ENCODE measurements at places on chromosomes 5 and 9. TPM values are rescaled to one million over a fixed set of nuclear protein-coding genes. Genes with fewer than 3 reads are reported as not detected.

ANKRD34B gene
- not detected for total RNA-seq

GRCh38 chr5:80921026-80921425, 39.1 kb upstream of the RASGRF2 start:
- no peaks in the 10 kb centered on the region for H3K27me3 ChIP-seq
- no peak overlapping the region for H3K4me3 ChIP-seq
- no peak overlapping the region for H3K27ac ChIP-seq
- DNase-seq, result no peak
- peaks cover 8% of the 10 kb centered on the region for H3K4me1 ChIP-seq
- H3K36me3 ChIP-seq, result no peaks in the 10 kb centered on the region

DNA sequence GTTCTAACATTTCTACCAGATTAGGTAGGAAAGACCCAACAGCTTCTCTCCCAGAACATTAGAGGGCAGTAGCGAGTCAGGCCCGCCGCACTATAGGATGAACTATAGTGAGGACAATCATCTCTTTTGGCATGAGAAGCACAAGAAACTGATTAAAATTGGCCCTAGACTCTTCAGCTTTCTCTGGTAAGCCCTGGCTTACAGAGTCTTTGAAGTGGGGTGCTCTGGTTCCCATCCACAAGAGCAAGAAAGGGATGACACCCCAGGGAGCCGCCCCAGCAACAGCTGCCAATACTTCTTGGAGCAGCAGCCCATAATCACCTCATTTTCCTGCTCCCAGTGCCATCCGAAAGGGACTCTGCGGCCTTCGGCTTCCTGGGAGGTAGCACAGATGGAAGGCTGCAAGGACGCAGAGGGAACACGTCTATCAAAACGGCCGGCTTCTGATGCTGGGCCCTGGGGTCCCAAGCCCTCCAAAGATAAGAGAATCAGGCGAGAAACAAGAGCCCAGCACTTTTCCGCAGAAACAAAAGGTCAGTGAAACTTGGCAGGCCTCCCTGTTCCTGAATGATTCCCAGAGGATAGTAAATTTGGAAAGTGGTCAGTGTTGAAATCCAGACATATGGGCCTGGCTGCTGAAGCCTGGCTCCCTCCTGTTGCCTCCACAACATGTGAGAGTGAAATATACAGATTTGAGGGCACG, 69.3 kb downstream of the HSD17B3 start:
- H3K27me3 ChIP-seq, result no peaks in the 10 kb centered on the region
- H3K4me3 ChIP-seq, result no peak overlapping the region
- DNase-seq, result peak; percentile 74
- no peak overlapping the region for H3K27ac ChIP-seq

- H3K36me3 ChIP-seq, result no peaks in the 10 kb centered on the region
- H3K27me3 ChIP-seq, result no peaks in the 10 kb centered on the region
- DNase-seq, result no peak
- no peak overlapping the region for H3K4me3 ChIP-seq
Measured at GRCh38 chr5:107519900-107520354, 150.8 kb downstream of the EFNA5 start.

- no peak overlapping the region for H3K4me3 ChIP-seq
- no peak for DNase-seq
- H3K36me3 ChIP-seq, result peaks cover 3% of the 10 kb centered on the region
- no peaks in the 10 kb centered on the region for H3K27me3 ChIP-seq
- H3K27ac ChIP-seq, result no peak overlapping the region
- no peaks in the 10 kb centered on the region for H3K4me1 ChIP-seq
Measured at GRCh38 chr5:180519098-180519497, 24.9 kb downstream of the CNOT6 start.

- H3K36me3 ChIP-seq, result no peaks in the 10 kb centered on the region
- no peak overlapping the region for H3K27ac ChIP-seq
- peaks cover 1% of the 10 kb centered on the region for H3K4me1 ChIP-seq
- no peaks in the 10 kb centered on the region for H3K27me3 ChIP-seq
- DNase-seq, result no peak
Measured at GRCh38 chr9:117687532-117687931, 16.7 kb upstream of the TLR4 start.

DNA sequence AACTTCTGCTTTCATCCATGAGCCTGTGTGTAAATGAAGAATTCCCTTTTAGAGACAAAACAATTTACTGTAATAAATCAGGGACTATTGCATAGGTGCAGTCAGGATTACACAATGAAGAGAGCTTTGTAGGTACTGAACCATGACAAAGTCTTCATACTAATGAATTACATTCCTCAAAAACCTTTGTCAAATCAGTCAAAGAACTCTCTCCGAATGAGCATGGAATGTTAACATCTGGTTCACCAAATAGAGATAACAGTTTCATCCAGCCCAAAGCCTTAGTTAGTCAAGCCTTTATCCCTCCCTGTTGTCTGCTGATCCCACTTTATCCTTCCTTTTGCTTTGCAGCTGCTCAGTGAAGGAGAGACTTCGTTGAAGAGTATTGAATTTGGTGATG, 62.9 kb upstream of the DMRTA1 start:
- H3K27me3 ChIP-seq, result no peaks in the 10 kb centered on the region
- no peak for DNase-seq

DNA sequence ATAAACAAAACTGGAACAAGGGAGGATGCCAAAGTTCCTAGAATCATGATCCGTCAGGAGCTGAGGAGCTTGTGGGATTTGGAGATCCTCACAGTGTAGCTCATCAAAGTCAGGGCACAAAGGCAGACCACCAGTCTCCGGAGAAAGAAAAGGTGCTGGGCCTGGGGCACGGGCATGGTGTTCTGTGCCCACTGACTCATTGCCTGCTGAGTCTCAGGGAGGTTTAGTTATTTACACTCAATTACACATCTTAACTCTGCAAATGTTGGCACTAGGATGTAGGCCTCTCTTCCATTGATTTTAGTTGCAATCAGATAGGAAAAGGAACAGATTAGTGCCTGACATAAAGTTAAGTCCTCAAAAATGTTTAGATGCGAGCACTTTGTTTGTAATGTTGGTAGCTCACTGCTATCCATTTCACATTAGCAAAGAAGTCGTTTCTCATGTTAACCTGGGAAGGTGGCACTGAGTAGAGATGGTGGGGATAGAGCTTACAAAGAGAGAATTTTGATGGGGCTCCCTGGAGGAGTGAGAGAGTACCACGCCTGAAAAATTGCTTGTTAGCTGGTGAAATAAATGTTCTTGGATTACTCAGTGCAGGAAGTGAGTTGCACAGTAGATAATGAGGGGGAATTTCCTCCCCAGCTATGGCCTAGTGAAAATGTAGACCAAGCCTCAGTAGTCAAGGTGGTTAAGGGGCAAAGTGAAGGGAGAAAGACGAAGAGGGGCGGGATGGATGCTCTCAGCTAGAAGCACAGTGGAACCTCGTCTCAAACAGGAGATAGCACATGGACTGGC, 109.5 kb upstream of the CD180 start:
- H3K27ac ChIP-seq, result no peak overlapping the region
- H3K4me1 ChIP-seq, result no peaks in the 10 kb centered on the region
- DNase-seq, result no peak
- H3K4me3 ChIP-seq, result no peak overlapping the region
- no peaks in the 10 kb centered on the region for H3K36me3 ChIP-seq

DNA sequence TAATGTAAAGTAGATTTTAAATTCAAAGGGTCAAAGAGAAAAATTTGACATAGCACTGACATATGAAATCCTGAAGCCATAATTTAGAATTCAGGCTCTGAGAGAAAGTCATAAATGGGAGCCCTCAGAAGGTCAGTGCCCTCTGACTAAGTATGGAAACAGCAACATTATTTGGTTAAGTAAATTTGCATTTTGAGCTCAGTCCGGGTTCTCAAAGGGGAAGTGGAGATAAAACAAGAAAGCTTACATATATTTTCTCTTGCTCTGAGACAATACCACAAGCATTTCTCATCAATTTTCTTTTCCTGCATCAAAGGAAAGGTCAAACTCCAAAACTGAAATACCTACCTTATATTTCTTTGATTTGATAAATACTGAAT, 348.0 kb downstream of the SEMA5A start:
- H3K4me1 ChIP-seq, result peaks cover 6% of the 10 kb centered on the region
- no peaks in the 10 kb centered on the region for H3K36me3 ChIP-seq
- DNase-seq, result no peak
- no peaks in the 10 kb centered on the region for H3K27me3 ChIP-seq

GRCh38 chr5:116273448-116274242, 188.8 kb downstream of the COMMD10 start:
- no peaks in the 10 kb centered on the region for H3K36me3 ChIP-seq
- DNase-seq, result no peak
- H3K27me3 ChIP-seq, result no peaks in the 10 kb centered on the region
- H3K4me3 ChIP-seq, result no peak overlapping the region
- H3K4me1 ChIP-seq, result no peaks in the 10 kb centered on the region
